NCI-H524 treated with DMSO at 0.1 percent for 48 hours (cell line): ENCODE measurements at places on chromosomes 13 and 19.

- peak; percentile 31 for DNase-seq
These were observed 209.2 kb downstream of the KCTD12 start for GRCh38 chr13:76677043-76677442.

GRCh38 chr13:20680416-20681080 is 23.0 kb upstream of the IL17D start:
- no peak for DNase-seq

- DNase-seq = no peak
These were observed 294.7 kb downstream of the MYO16 start for GRCh38 chr13:108924134-108924533.

GRCh38 chr19:45305421-45305820 is 17.3 kb downstream of the CKM start:
- DNase-seq = no peak

DNA sequence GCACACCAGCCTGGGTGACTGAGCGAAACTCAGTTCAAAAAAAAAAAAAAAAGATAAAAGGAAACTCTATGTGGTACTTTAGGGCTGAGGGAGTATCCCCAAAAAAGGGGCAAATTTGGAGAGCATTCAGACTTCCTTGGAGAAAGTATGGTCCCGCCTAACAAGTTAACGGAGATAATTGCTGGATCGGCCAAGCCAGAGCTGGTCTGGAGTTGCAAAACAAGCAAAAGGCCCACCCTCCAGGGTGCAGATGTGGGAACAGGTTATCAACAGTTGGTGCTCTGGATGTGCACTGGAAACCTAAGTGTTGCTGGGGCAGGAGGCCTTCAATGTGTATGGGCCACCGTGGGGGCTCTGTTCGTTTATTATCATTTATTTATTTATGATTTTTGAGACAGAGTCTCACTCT is 2.8 kb downstream of the IQCN start:
- DNase-seq = no peak

DNA sequence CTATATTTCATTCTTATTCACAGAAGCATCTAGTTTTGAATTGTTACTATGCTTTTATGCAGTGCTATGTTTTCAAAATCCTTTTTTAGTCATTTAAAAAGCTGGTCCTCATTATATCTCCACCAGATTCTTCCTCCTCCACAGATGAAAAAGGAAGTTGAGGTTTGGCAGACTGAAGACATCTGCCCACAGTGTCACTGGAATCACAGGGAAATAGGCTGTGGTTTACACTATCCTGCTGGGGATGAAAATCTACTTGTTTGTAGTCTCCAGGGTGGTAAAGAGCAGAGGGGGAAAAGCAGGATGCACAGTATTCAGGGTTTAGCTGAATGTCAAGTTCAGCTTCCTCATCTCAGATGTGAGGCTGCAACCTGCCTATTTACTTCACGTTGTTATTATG is 351.2 kb downstream of the DNAJC15 start:
- DNase-seq = no peak

- no peak for DNase-seq
These were observed 28.3 kb downstream of the CEBPA start for GRCh38 chr19:33273881-33274662.
